ENCODE measurements at places on chromosomes 5 and 9.

DNA sequence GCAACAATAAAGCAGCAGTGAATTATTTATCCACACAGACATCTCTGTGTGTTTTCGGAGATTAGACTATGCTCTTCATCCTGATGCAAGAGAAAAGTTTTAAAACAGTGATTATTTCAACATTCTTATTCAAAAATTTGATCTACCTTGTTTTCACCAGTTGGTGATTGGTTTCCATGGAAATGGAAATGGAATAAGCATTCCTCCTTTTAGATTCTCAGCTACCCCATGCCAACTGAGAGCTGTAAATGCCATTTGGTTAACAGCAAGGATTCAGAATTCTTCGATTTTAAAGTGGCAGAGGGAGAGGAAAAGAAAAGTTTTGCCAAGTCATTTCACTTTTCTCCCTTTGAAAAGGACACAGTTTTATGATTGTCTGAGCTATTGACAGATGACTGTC, 154.7 kb downstream of the PCSK5 start:
- DNase-seq, result no peak

GRCh38 chr9:101966691-101967090, 228.2 kb upstream of the GRIN3A start:
- DNase-seq, result no peak

DNA sequence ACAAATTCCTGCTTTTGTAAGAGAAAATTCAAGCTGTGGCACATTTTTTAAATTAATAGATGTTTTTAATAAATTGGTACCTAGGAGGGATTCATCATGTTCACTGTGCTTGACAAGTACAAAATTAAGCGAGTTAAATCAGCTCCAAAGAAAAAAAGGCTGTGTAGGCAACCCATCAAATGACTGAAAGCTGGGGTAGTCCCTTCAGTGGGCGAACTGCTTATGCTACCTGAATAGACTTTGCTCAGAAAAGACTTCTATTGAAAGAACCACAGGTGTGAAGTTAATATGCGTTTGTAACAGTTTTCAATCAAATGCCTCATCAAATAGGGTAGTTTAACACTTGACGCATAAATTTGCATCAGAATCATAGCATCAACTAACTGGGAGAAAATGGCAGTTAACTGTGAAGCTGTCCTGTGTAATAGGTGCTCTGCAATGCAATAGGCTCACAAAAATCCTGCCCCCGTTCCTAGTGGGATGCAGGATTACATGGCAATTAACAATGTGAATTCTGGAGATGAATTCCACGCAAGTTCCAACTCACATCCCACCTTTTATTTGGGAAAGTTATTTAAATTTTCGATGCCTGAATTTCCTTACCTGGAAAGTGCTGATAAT, 14.4 kb upstream of the ARL15 start:
- no peak for DNase-seq

DNA sequence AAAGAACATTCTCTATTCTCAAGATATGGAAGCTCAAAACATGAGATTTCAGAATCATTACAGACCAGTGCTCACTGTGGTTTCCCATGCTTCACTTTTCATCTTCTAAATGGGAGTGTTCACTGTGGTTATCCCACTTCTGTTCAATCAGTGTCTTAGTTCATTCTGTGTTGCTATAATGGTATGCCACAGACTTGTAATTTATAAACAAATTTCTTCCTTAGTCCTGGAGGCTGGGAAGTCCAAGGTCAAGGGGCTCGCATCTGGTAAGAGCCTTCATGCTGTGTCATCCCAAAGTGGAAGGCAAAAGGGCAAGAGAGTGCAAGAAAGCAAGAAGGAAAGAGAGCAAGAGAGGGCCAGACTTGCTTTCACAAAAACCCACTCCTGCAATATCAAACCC, 146.3 kb downstream of the TTC39B start:
- DNase-seq, result no peak

- DNase-seq, result no peak
Measured at GRCh38 chr9:32431196-32431595, 46.8 kb downstream of the ACO1 start.

GRCh38 chr9:78191931-78192330, 43.9 kb upstream of the CEP78 start:
- DNase-seq, result no peak

GRCh38 chr5:67475489-67475888, 278.9 kb upstream of the CD180 start:
- no peak for DNase-seq

- DNase-seq, result no peak
Measured at GRCh38 chr5:160520609-160521391, 99.1 kb downstream of the PTTG1 start.

DNA sequence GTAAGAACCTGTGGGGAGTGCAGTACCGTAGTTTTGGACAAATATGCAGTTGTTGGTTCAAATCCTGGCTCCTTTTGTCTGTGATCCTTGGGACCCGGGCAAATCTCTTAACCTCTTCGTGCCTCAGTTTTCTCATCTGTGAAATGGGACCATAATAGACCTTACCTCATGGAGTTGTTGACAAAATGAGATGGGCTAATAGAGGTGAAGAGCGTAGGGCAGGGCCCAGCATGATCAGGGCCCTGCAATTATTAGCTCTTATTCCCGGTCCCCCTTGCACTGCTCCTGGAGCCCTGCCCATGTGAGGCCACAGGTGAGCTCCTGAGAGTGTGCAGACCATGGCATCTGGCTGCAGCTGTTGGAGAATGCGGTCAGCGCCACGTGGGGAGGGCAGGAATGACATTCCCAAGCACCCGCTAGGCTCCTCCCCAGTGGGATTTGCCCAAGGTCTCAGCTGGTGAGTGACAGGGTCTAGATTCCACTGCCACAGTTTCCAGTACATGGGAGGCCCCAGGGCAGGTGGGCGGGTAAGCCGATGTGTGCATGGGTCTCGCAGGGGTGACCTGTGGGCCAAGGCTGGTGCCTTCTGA, 41.0 kb downstream of the NEK6 start:
- no peak for DNase-seq

- DNase-seq, result no peak
Measured at GRCh38 chr9:35859310-35859989, 10.8 kb downstream of the OR13J1 start.

DNA sequence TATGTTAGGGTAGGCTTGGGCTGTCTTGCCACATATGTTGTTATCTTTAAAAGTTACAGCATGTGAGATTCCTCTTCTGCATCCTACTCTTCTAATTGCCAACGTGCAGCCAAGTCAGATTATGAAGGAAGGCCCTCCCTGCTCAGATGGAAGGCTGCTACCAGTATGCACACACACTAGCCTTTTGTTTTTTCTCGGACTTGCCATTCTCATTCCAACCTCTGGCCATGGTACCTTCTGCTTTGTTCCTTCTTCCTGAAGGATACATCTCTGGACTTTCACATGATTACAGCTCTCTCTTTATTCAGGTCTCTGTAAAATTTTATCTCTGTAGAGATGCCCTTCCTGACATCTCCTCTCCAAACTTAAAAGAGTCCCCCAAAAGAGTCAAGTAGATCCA, 12.8 kb upstream of the OTP start:
- DNase-seq, result no peak

DNA sequence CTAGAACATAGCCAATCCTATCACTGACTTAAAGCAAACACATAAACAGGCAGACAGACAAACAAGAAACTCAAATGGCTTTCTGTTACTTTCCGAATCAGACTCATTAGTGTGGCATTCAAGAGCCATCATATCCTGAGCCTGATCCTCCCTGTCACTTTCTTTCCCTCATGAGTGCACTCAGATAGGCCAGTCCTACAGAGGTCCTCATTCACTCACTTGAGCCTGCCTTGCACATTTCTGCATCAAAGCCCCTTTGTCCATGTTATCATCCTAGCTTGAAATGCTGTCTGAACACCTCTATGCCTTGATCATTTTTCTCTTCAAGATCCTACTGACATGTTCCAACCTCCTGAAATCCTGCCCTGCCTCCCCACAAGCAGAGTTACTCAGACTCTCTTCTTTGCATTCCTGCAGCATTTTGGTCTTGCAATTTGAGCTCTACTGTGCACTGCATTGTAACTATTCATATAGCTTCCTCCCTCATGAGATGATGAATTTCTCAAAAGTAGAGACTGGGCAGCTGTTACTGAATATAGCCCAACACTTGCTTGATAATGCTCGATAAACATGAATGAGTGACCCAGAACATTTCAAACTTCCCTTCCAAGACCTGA, 126.9 kb downstream of the PALM2AKAP2 start:
- DNase-seq, result no peak

DNA sequence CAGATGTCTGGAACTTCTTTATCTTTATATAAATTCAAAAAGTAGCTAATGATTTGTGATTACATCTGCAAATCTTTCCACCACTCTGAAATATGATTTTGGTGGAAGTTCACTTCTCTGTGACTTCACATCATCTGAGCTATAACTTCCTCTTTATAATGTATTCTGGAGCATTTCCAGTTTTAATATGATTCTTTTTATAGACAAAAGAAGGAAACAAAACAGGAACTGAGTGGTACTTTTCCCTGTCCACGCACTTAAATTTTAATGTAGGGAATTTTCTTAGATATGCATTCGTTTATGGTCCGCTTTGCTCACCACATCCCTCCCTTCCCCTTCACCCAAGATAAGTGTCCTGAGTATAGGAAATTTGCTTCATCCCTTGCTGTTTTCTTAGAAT, 333.5 kb downstream of the CHSY3 start:
- DNase-seq, result no peak

- no peak for DNase-seq
Measured at GRCh38 chr5:134435560-134435959, 23.9 kb upstream of the CDKN2AIPNL start.

GRCh38 chr5:138359621-138360020, 7.1 kb downstream of the KDM3B start:
- no peak for DNase-seq

DNA sequence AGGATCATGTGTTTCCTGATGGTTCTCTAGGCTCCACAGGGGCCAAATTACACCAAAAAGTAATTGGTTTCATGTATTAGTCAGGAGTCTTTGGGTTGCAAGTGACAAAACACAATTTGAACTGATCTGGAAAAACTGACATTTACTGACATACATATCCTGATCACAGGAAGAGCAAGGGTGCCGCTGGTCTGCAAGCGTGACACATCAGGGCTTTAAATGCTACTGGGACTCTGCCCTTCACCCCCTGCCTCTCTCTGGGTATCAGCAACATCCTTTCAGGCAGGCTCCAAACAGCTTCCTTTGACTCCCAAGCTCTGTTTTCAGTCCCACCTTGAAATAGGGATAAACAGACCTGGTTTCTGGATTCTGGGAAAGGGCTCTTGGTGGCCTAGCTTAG, 197.5 kb downstream of the PALM2AKAP2 start:
- DNase-seq, result no peak

DNA sequence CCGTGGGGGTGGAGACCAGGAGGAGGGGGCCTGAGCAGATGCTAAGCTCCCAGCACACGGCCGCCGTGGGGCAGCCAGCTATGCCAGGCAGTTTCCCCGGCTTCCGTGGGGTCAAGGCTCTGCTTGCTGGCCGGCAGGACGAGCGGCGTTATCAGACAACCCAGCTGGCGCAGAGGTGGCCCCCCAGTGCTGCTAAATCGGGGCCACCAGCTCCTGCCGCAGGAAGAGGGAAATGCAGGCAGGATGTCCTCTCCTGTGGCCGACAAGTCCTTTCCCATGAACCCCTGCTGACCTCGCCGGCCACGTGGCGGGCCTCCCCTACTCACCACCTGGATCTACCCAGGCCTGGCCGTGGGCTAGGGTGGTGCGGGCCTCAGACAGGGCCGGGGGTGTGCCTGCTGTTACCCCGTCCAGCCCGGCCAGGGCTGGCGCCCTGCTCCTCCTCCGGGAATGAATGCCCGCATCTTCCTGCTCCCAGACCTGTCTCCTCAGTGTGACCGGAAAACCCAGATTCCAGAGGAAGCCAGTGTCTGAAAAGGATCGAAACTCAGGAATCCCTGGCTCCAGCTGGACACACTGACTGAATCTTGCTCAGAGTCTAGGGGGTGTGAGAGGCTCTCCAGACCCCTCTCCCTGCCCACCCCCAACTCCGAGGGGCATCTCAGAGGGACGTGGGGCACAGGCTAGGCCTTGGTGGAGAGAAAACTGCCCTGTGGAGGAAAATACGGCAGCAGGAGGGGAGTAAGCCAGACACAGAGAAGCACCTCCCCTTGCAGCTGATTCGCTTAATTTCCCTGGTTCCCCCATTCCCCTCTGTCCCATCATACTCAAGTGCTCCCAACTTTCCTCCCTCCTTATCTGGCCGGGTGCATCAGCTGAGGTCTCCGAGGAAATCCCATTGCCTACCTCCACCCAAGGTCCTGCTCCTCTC, 3.9 kb downstream of the FLT4 start:
- no peak for DNase-seq

GRCh38 chr9:81652058-81652687, 37.2 kb downstream of the TLE1 start:
- DNase-seq, result no peak

DNA sequence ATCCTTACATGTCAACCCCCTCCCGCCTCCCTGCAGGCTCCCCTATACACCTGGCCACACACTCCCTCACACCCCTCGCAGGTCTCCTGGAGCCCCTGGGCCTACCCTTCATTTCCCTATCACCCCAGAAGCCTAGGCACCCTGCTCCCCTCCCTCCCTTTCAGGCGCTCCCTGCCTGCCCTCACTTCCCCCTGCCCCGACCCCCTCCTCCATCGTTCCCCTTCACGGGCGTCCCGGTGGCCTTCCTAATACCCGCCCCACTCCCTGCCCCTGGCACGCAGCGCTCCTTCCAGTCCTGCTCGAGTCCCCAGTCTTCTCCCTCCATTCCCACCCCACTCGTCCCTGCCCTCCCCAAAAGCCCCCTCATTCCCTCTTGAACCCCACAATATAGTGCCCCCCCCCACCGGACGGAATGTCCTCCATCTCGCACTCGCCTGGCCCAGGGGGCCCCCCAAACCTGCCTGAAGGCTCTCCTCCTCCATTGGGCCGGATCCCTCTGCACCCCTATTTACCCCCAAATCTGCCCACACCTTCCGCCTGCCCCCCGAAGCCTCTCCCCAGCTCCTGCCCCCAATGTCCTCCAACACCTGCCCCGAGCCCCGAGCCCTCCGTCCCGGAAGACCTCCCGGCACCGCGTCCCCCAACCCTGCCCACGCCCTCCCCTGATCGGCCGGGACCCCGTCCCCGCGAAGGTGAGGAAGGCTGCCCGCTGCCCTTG, 746 bp downstream of the STRBP start:
- no peak for DNase-seq

DNA sequence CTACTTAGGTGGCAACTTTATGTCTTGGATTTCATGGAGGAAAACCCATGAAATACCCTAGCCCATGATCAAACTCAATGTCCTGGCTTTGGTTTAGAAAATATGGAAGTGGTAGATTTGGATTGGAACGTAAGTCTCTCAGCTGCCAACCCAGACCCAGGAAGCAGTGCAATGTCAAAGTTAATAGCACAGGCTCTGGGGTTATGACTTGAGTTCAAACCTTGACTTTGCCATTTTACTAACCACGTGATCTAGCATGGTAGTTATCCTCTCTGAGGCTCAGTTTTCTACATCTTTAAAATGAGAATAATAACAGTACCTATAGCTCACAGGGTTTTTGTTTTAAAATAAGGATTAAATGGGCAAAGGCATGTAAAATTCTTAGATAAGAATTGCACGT, 13.8 kb downstream of the FYB1 start:
- DNase-seq, result no peak

- DNase-seq, result peak; percentile 61
Measured at GRCh38 chr5:132386644-132387286, 17.3 kb downstream of the SLC22A5 start.

- no peak for DNase-seq
Measured at GRCh38 chr9:70085241-70085640, 41.6 kb downstream of the MAMDC2 start.

Data from activated gamma-delta T cell treated with anti-CD3 and anti-CD28 coated beads, Interleukin-2, amount 50 U/mL, for 16 hours (primary cell).